Germinal center (tissue), 1 donor: ENCODE measurements at places on chromosomes 4 and X.

DNA sequence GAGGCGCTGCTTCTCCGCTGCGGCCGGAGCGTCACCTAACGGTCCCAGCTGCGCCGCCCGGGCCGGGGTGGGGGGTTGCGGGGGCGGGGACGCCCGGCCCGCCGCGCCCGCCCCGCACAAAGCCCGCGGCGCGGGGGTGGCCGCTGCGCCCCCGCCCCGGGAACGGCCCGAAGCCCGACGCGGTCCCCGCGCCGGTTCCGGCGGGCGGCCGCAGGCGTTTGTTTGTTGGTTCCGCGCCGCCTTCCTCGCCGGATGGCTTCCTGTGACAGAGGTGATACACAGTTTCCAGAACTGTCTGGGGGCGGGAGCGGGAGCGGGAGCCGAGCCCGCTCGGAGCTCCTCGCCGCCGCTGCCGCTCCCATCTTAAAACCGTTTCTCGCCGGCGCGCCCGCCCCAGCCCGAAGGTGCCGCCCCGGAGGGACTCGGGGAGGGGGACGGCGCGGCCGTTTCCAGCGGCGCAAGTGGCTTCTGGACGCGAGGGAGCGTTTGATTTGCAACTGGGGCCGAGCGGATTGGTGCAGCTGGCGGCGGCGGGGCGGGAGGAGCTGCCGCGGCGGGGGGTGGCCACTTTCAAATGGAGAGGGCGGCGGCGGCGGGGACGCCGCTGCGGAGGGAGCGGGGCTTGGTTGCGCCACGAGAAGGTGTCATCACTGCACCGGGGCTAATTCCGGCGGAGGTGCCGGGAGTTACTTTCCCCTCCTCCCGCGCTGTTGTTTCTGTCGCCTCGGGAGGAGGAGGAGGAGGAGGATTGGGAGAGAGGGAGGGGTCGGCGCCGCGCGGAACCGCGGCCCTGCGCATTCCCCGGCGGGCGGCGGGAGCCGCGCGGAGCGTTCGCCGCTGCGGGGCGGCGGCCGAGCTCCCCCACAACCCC lies 2.3 kb downstream of the JADE1 start:
- peak; percentile 85 for DNase-seq

DNA sequence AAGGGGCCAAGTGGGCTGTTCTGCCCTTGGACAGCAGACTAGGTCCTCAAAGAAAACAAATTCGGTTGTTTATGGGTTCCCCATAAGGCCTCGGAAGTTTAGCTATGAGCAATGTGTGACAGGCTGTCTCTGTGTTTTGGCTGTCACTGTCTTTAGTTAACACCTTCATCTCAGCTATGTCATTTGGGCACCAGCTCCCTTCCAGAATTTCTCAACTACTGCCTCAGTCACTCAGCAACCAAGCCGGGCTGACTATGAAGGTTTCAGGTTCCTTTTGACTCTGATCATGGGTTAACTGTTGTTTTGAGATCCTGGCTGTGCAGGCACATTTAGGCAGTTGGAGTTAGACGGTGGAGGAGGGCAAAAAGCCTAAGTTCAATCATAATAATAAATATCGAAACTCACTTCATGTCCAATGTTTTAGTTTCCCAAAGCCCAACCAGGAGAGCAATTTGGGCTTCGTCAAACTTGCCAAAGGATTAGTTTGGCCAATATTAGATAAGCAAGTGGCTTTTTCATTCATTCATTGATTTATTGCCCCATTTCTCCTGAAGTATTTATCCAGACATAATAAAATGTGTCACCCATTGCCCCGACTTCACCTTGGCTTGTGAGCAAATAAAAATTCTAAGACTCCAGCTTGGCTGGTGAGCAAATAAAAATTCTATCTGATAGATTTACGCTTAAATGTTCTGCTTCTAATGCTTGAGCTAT lies 9.1 kb upstream of the PAGE1 start:
- DNase-seq: no peak

DNA sequence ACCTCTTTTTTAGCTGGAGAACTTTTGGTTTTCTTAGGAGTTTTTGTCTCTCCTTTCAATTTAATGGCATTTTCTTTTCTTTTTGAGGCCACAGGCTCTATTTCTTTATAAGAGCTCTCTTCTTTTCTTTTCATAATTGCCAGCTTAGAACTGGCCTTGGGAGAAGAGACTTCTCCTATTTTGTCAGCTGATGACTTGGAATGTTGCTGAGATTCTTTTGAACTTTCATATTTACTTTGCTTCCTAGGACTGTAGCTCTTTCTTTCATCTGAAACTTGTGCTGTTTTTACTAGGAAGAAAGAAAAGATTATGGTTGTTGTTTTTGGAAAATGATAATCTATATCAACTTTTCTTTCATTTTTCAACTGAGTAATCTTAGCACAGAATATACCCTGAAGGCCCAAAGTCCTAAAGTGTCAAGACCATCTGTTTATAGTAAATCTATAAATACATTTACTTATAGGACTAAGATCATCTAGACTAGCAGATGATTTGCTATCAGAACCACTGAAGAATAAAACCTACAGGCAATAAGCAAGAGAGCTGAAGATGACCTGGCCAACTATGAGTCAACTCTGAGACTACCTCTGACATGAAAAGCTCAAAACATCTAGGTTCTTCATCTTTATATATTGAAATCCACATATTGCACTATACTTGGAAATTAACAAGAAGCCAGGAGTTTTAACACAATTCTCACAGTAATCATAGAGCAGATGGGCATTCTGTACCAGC lies 45.6 kb downstream of the RFC1 start:
- DNase-seq: no peak

DNA sequence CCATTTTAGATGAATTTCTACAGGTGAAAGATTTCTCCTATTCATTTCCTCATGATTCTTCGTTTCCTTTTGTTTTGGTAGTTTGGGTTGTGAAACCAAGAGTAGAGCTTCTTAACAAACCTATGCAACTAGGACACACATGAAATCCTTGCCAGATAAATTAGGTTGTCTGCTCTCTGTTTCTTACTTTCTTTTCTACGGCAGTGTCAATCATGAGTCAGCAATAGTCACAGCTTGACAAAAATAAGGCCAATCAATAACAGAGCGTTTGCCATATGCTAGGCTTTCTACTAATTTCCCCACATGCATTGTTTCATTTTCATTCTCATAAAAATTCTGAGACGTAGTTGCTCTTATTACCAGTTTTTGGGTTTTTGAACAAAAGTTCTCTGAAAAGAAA lies 20.3 kb downstream of the CLRN2 start:
- no peak for DNase-seq

GRCh38 chr4:131388277-131388676 lies 1760.8 kb upstream of the PCDH10 start:
- DNase-seq: no peak

GRCh38 chr4:271492-272103 lies 33.7 kb downstream of the ZNF732 start:
- no peak for DNase-seq

GRCh38 chr4:165369522-165369921 lies 9.3 kb upstream of the CPE start:
- no peak for DNase-seq

DNA sequence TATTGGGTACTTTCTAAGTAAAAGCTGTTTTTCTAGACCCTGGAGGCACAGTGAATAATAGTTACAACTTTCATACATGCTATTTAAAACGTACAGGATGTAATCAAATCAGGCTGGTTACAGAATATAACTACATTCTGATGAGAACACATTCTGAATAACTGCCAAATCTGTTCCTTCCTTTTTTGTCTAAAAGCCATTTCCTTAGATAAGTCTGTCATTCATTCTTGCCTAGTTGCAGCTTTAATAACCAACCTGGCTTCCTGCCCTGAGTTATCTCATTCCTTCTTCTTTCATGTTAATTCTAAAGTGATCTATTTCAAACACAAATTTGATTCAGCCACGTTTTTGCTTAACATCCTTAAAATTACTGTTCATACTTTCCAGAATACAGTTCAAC lies 189.7 kb upstream of the ITM2A start:
- DNase-seq: no peak

- no peak for DNase-seq
These were observed 33.3 kb upstream of the GPC4 start for GRCh38 chrX:133448512-133449076.

- no peak for DNase-seq
These were observed 31.8 kb upstream of the HSD17B13 start for GRCh38 chr4:87354168-87355102.

- peak; percentile 4 for DNase-seq
These were observed 833.9 kb upstream of the PRKX start for GRCh38 chrX:4547213-4547836.

DNA sequence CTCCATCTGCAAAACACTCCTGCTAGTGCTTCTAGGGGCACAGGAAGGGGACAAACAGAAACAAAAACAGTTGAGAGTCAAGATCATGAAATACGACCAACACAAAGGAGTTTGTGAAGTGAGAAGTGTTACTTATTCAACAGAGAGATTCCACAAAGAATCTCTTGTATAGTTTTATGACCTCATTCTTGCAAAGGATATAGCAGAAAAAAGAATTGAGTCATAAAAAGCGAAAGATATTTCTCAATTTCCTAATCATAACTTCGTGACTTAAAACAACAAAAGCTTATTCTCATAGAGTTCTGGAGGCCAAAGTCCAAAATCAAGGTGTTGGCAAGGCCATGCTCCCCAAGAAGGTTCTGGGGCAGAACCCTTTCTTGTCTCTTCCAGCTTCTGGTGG lies 40.7 kb downstream of the TIGD4 start:
- no peak for DNase-seq

DNA sequence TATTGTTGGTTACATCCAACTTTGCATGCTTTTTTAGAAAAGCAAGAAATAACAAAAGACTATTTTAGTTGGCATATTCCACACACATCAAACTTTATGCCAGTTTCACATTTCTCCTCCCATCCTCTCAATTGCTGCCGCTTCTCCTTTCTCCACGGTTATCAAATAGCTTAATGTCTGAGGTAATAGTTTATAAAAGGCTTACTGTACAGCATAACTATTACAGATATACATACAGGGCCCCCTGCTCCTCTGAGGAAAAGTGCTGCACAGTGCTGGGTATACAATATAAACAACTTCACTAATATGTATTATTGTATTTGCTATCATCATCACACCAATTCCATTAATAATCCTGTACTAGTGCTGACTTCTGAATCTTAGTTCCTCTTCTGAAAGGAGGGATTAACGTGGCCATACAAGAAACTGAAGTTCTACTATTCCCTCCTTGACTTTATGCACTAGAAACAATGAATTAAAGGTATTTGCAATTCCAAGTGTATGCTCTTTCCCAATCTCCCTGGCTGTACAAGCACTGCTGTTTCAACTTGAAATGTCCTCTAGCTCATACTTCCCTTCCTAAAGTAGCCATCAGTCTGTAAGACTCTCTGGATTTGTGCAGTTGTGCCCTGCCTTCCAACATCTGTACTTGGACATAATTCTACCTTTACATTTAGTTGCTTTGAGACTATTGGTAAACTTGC lies 2.5 kb downstream of the CCNI start:
- DNase-seq: no peak

- DNase-seq: no peak
These were observed 26.7 kb upstream of the TEC start for GRCh38 chr4:48296365-48296764.

- no peak for DNase-seq
These were observed 14.0 kb downstream of the PF4 start for GRCh38 chr4:73967866-73968265.

DNA sequence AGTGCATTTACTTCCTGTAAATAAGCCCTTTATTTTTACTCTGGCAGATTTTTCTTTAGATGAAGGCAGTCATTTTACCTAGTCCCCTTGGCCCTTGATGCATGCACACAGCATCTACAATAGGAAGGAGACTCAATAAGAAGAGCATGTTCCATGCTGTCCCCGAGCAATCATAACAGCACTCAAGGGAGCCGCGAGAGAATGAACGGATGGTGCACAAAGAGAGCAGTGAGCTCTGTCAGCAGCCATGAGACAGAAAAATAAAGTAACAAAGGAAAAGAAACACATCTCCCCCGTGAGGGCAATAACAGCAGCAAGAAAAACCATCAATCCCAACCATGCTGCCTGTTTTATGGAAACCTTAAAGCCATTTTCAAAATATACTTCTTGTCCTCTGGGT lies 11.9 kb downstream of the SMIM31 start:
- DNase-seq: no peak

GRCh38 chr4:67546004-67546356 lies 677 bp upstream of the CENPC start:
- DNase-seq: no peak

DNA sequence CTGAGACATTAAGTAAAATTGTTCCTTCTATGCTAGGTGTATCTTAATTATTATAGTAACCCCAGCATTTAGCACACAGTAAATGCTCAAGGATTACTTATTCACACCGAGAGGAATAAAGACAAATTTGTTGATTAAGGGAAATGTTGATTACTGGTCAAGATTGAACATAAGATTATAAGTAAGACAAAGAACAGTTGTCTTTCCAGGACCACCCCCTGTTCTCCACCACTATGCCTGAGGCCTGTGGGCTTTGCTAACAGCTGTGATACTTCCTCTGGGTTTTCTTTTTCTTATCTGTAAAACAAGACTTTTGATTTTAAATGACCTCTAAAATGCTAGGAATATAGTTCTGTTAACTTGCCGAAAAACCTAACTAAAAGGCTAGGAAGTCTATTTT lies 128.0 kb downstream of the DCLK2 start:
- DNase-seq: no peak

GRCh38 chrX:130144509-130144908 lies 21.1 kb downstream of the AIFM1 start:
- no peak for DNase-seq

- DNase-seq: no peak
These were observed 124.5 kb downstream of the DMD start for GRCh38 chrX:33086886-33087285.

- DNase-seq: no peak
These were observed 183.7 kb upstream of the LDB2 start for GRCh38 chr4:17082186-17082585.

- no peak for DNase-seq
These were observed 15.3 kb downstream of the KDR start for GRCh38 chr4:55110131-55110530.

DNA sequence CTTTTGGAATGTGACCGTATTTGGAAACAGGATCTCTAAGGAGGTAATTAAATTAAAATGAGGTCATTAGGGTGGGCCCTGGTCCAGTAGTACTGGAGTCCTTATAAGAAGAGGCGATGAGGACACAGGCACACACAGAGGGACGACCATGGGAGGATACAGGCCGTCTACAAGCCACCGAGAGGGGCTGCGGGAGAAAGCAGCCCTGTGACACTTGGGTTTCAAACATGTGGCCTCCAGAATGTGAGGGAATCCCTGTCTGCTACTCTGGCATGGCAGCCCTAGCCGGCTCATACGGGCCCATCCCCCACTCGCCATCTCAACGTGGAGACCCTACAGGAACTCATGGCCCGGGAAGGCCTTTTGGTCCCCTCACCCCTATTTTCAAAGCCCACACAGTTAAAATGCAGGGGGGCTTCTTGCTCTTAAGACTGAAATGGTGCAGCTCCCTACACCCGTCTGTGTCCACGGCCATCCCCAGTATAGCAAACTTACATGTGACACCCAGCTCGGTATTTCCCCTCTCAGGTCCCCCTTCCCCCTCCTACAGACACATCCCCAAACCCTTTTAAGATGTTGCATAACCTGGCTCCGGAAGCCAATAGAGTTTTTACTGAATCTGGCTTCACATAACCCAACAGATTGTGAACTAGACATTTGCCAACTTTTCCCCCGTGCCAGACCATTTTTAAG lies 124.1 kb upstream of the TBL1X start:
- peak; percentile 24 for DNase-seq

- no peak for DNase-seq
These were observed 171.6 kb downstream of the PCDH10 start for GRCh38 chr4:133320576-133321170.

- DNase-seq: no peak
These were observed at the start of gene SPARCL1 for GRCh38 chr4:87529187-87529586. SPARCL1 (minus strand) TSS chr4:87529376; CDS start chr4:87499574, 29,802 bp downstream.

GRCh38 chr4:54566608-54567007 lies 91.1 kb upstream of the KIT start:
- DNase-seq: no peak
